ENCODE measurements at places on chromosomes 4 and X.
A peak's percentile ranks its signal among the peaks of the same experiment; 100 is the strongest.

DNA sequence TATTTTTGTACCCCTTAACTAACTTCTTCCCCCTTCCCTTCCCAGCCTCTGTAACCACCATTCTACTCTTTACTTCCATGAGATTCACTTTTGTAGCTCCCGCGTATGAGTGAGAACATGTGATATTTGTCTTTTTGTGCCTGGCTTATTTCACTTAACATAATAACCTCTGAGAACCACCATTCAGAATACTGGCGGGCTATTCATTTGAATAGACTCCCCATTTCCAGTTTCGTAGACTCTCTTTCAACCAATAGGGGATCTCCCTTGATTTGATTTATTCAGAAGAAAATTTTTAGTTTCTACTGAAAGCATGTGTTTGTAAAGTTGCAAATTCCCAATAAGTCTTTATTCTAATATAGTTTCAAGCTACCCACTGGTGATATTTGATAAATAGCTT is 117.2 kb downstream of the GATB start:
- no peak for DNase-seq

- DNase-seq = no peak
Observed at GRCh38 chr4:176571206-176571605, 221.5 kb downstream of the VEGFC start.

DNA sequence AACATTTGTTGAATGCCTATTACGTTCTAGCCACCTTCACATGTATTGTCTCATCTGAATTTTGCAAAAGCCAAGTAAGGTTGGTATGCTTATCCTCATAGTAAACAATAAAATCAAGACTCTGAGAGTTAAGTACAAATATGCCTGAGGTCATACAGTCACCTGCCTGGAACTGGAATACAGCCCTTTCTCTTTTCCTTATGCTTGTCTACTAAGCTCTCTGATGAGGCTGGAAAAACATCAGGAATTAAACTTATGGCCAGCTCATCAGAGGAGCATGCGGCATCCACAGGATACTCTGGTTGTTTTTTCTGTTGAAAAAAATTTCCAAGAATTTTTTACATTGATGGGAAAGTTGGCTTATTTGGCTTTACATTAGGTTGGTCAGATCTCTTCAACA is 35.5 kb downstream of the NCAPG start:
- DNase-seq = no peak

DNA sequence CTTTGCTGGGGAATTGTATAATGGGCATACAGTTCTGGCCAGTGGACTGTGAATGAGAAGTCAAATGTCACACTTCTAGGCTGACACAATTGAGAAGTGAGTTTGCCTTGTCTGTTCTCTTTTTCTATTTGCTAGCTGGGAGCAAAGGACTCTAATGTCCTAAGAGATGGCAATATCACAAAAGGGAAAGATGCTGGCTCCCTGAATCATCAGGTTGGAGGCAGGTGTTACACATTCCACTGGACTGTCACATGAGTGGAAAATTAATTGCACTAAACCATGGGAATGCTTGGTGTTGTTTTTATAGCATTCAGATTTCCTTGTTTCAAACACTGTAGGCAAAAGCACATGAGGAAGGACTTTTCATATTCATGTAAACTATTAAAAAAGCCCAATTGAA is 388.3 kb downstream of the ADAM29 start:
- DNase-seq = no peak

DNA sequence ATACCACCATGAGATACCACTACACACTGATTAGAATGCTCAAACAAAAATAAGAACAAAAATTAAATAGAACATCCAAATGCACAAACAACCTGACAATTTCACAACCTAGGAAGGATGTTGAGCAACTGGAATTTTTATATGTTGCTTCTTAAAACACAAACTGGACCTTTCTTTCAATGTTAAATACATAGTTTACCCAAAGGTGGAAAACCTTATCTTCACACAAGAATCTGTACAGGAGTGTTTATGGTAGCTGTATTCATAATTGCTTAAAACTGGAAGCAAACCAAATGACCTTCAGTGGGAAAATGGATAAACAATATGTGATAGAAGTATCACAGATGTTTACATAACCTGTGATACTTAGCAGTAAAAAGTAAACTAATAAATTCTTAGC is 573.8 kb downstream of the MAGEB5 start:
- DNase-seq = no peak

GRCh38 chr4:74283614-74284013 is 24.7 kb upstream of the EPGN start:
- DNase-seq = peak; percentile 48

DNA sequence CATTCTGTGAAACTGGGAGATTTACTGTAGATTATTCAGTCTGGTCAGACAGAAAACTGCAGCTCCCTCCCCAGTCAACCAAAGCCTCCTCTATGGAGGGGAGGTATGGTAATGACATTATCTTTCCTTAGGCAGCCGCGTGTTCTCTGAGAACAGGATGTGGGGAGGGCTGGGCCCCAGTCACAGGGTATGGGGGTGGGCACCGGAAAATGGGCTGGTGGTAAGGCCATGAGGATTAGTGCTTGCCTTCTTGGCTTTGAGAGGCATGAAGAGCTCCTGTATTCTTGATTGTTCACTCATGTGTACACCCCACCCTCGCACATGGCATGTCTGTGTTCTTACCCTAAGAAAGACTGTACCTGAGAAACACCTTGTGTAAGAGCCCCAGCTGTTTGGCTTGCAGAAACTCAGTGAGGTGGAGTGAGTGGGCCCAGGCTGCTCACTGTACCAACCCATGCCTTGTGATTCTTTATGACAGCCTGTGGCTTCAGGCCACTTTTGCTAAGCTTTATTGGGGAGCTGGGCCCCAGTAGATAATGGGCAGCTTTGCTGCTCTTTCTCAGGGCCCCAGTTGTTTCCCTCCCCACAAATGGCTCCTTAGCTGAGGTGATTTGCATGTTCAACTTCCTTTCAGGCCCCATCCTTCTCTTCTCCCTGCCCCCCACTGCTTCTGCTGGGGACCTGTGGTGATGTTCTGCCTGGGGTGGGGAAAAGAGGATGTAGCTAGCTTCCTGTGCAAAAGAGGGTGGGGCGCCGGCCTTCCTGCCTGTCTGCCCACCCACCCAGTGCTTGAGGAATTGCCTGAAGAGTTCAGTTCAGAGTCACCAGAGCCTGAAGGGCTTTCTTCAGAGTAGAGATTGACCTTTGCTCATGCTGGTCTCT is 30.7 kb downstream of the MSN start:
- no peak for DNase-seq

DNA sequence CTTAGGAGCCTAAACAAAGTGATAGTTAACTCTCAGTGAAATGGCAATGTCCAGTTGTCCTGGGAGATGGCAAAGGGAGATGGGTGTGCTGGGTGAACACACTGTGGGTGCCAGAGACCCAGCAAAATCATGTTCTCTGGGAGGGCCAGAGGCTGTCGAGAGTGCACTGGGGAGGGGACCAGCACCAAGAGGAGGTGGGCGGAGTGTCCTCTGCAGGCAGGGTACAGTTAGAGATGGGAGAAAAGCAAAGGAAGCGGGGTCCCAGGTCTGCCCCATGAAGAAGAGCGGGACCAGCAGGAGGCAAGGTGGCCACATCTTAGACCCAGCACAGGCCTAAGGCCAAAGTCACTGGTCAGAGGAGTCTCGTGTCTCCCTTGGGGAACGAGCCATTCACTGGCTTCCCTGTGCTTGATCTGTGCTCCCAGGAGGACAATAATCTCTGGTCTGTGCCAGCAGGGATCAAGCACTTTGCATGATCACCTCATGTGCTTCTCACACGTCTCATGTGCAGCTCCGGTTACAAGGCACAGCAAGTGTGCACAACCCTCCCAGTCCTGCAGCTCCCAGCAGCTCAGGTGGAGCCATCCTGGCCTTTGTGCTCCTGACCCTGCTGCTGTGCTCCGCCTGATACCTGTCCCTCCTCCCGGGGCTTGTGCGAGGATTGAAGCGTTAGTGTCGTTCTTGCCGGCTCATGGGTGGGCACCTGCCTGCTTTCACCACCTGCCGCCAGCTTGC is 100.9 kb downstream of the FAM53A start:
- DNase-seq = no peak

- DNase-seq = no peak
Observed at GRCh38 chr4:177532358-177532757, 90.1 kb upstream of the AGA start.

DNA sequence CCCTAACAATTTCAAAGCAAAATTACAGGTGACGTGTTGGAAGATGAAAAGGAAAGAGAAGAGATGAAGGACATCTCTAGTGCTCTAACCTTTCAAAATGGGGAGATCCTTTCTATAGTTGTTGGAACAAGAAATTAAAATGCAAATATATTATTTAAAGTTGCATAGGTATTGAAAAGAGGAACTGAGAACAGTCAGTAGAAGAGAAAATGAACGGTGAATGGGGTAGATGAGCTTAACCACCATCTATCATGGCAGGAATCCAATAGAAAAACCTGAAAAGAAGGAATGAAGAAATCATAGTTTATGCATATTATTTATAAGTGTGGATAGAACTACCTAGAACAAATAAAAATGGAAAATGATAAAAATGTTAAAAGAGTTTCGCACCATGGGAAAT is 42.0 kb downstream of the ANXA5 start:
- no peak for DNase-seq

All from epithelial cell of proximal tubule (primary cell).